ENCODE measurements at places on chromosomes 5 and 9. TPM values are rescaled to one million over a fixed set of nuclear protein-coding genes. Genes with fewer than 3 reads are reported as not detected.

Gene F2R
- 45.0 TPM for total RNA-seq

Gene EMB
- not detected for total RNA-seq

Gene PCDHB3
- total RNA-seq, result 0.27 TPM

Gene TAF11L10
- not detected for total RNA-seq

Gene ELOVL7
- total RNA-seq, result not detected

Gene PRPF4
- total RNA-seq, result 24.1 TPM

Gene WWC1
- total RNA-seq, result 4.6 TPM

Gene SH3TC2
- total RNA-seq, result 11.3 TPM

Gene CFAP90
- not detected for total RNA-seq

Gene HMMR
- 33.3 TPM for total RNA-seq

Gene OR1J4
- not detected for total RNA-seq

Gene ARHGEF37
- total RNA-seq, result 0.66 TPM
